ENCODE measurements at places on chromosomes 16 and 17.

GRCh38 chr16:84396537-84397008, 28.2 kb downstream of the ATP2C2 start:
- no peak for DNase-seq

DNA sequence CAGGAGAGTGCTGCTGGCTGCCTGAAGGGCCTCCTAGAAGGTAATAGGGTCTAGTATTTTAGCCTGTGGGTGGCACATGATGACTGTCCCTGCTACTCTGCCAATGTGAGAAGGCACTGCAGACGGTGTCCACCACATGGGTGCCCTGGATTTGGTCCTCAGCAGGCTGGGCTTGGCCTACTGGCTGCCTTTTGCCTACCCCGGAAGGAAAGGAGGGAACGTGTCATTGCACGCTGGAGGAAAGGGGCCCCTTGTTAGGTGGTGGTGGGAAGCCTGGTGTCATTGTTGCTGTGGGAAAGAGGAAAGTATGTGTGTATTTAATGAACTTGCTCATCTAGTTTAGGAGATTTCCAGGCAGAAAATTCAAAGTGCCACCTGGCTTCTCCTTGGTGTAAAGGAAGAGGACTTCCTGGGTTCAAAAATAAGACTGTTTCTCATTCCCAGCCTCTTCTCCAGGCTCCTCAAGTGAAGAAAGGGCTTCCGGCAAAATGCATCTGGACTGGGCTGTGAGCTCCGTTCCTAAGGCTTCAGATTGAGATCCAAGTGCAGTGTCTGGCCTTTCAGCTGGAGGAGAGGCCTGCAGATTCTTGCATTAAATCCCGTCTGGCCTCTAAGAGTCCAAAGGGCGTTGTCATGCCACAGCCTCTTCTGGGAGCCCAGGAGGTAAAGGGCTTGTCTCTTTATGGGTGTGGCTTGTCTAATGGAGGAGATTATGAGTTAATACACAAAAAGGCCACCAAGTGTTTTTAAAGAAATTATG, 55.1 kb downstream of the RPTOR start:
- no peak for DNase-seq

DNA sequence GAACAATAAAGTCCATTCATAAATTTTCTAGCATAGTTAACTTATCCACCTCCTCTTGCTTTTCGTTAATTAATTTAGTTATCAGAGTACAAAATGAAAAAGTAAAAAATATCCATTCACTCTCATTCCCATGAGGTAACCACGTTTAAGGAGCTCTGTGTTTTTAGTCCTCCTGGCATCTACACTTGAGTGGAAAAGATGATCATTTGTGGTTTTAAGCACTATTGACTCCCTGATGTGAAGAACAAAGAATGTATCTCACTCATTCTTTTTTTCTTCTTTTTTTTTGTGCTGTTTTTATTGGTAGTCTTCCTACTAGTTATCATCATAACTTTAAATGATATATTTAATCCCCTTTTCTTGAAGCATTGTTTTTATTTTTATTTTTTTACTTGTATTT, 26.1 kb downstream of the QPRT start:
- no peak for DNase-seq

- DNase-seq, result no peak
Observed at GRCh38 chr17:69717214-69717613, 302.7 kb downstream of the MAP2K6 start.

DNA sequence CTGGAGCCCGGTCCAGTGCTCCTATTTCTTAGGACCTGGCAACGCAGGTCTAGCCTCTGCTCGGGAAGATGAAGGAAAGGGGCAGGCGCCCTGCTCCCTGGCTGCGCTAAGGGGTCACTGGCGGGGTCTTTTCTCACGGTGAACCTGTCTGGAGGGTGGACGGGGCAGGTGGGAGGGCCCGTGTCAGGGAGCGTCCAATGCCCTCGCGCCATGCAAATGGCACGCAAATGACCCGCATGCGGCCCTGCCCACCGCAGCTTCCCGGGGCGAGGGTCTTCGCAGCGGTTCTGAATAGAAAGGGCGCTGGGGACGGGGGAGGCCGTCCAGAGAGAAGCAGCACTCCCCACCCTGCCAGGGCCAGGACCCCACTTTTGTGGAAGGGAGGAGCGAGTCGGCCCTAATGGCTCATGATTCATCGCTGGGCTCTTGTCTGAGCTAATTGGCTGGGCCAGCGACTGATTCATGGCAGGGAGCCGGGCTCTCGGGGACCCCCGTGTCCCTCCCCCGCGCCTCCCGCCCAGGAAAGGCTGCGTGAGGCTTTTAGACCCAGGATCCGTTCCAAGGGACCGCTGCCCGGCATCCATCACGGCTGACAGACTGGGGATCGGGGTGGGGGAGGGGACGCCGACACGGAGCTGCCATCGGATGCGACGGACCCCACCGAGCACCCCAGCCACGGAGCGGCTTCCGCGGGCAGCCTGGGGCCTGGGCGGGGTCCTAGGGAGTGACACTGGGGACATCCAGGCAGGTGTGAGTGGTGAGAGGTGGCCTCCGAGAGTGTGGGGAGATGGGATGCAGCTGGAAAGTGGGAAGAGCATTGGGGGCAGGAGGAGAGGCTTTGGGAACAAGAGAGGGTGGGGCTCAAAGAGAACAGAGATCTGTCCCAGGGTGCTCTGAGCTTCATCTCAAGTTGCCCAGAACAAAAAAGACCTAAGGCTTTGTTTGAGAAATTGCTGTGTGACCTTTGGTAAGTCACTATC, 25.0 kb upstream of the NGFR start:
- no peak for DNase-seq

- DNase-seq, result no peak
Observed at GRCh38 chr16:71767060-71767900, 41.4 kb downstream of the AP1G1 start.
